Stimulated activated CD8-positive, alpha-beta memory T cell treated with anti-CD3 and anti-CD28 coated beads, Interleukin-7, amount 100 ng/mL, for 1 hour (primary cell): ENCODE measurements at places on chromosomes 7 and 10.

- no peak for DNase-seq
Observed at GRCh38 chr7:47391726-47392125, 190.2 kb downstream of the TNS3 start.

DNA sequence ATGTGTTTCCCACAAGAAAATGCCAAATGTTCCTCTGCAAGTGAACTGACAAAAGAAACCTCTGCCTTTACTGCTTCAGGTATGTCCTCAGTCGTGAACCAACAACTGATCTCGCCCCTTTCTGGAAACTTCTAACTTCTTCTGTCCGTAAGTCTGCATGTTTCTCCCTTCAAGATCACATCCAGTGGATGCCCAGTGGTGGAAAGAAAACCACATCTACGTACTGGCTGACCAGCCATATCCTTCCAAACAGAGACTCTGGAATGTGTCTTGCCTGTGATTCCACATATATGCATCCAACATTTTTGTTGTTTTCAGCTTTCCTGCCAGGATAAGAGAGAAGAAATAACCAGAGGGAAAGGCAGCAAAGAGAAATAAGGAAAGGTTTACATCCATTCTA lies 152.7 kb downstream of the GLI3 start:
- DNase-seq: no peak

DNA sequence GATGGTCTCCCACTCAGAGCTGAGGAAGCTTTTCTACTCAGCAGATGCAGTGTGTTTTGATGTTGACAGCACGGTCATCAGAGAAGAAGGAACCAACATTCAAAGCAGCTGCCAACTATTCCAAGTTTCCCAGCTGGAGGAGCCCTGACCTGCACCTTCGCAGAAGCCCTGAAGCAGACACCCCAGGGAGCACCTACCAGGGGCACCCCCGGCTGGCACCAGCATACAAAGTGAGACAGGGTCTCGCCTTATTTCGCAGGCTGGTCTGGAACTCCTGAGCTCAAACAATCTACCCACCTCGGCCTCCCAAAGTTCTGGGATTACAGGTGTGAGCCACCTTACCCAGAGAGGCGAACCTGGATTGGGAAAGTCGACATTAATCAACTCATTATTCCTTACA lies 68.6 kb downstream of the KMT2C start:
- DNase-seq: no peak

DNA sequence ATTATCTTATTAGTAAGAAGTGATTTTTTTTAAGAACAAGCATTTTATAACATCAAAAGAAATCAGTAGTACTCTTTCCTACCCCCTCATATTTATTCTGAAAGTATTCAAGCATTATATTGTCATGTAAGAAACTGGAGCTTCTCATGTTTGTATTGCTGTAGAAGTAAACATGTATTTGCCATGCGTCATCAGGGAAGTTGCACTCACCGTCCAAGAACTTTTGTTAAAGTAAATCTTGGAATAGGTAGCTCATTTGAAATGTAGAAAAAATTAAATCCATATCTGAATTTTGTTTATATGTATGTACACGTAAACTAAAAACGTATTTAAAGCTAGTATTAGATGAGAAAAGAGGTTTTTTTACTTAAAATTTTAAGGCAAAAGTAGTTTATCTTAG lies 96.8 kb downstream of the PTEN start:
- DNase-seq: no peak

- DNase-seq: no peak
Observed at GRCh38 chr10:16787361-16787791, 29.8 kb downstream of the RSU1 start.

GRCh38 chr7:124059375-124059774 lies 26.5 kb upstream of the TMEM229A start:
- DNase-seq: no peak

- DNase-seq: no peak
Observed at GRCh38 chr10:124566981-124567835, 105.6 kb downstream of the LHPP start.

DNA sequence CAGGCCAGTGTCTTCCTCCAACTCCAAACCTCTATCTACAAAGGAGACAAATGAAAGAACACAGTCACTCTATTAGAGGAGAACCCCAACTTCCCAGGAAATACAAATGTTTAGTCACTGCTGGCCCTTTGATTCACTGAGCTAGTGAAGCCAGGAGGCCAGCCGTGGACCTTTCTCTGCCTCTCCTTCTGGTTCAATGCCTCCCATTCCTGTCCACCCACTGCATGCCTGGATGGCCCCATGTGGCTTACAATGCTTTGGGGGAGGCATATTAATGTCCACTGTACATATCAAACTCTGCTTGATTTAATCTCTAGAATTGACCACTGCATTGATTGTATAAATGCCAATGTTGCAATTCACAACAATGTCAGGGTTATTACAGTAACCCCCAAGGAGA lies 687.3 kb downstream of the KCNMA1 start:
- no peak for DNase-seq
